ENCODE measurements at places on chromosomes 1 and 21.

DNA sequence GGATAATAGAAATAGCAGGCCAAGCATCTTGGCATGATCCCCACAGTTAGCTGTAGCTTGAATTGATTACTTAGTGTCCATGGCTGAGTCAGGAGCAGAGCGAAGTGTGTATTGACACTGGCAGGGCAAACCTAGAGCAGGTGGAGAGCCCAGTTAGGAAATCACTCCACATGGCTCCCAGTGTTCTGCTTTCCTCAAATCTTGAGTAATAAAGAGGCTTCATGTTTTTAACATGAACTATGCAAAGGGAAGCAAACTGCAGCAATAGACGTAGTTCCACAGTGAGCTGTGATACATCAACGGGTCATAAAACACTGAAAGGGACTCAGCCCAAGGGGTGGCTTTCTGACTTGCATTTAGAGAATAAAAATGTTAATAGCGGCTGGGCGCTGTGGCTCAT is 28.9 kb downstream of the RHEX start:
- no peak for DNase-seq

- DNase-seq, result no peak
Observed at GRCh38 chr1:94124538-94124937, 3.6 kb upstream of the ABCA4 start.

DNA sequence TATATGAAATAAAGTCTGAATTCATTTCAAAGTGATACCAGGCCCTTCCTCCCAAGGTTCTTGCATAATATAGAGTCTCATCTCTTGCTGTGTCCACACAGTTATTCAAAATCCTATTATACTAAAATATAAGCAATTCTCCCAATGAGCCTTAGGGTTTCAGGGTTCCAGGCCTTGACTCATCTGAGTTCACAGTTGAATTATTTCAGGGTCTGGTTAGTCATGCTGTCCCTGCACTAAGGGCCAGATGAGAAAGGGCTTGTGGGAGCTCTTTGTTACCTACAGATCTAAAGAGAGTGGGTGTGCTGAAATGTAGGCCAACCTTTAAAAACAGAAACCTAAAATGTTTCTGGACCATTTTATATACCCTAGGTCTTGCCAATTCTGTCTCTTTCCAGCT is 337.5 kb upstream of the LRRC7 start:
- DNase-seq, result no peak

DNA sequence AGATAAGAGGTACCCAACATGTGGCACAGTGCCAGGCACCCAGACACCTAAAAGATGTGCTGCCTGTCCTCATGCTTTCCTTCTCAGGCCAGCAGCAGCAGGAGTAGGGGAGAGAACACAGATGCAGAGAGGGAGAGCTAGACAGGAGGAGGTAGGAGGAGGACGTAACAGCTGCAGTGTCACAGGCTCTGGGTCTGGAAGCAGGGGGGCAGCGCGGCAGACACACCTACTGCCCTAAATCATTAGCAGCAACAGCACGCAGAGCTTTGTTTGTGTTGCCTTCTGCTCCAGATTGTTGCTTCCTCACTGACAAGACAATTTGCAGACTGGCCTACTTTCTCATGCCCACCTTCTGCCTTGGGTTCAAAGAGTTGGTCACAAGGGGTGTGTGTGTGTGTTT is 196.7 kb upstream of the DAB1 start:
- no peak for DNase-seq

GRCh38 chr1:161160671-161161145 is 1.4 kb downstream of the USP21 start:
- DNase-seq, result no peak

GRCh38 chr1:205275916-205276688 is 45.4 kb downstream of the NUAK2 start:
- DNase-seq, result no peak

GRCh38 chr1:236307435-236307834 is 25.7 kb upstream of the ERO1B start:
- DNase-seq, result no peak

DNA sequence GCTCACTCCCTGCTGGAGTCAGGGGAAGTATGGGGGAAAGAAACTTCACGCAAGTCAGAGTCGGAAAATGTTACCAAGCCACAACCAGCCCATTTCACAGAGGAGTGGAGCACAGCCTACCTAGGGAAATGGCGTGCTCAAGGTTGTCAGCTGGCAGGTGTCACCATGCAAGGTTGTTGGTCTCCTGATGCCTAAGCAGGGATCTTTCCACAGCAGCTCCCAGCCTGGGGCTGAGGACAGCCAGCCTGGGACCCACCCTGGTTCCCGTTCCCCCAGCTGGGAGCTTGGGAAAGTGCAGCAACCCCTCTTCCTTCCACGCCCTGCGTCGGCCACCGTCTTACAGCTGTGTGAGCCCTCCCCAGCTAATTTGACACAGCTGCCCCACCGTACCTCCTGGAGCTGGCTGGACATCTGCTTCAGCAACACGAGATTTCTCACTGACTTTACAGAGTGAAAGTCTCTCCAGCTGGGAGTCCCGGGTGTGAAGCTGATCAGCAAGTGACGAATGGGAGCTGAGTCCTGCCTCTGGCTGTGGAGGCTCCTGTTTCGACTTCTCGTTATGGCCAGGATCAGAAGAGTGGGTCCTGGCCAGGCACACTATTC is 224.6 kb upstream of the RAB4A start:
- no peak for DNase-seq

GRCh38 chr1:184838504-184838951 is 83.9 kb upstream of the EDEM3 start:
- DNase-seq, result no peak

GRCh38 chr21:45550522-45551210 is 8.4 kb upstream of the SLC19A1 start:
- no peak for DNase-seq

GRCh38 chr1:163535807-163536206 is 214.1 kb downstream of the NUF2 start:
- no peak for DNase-seq

DNA sequence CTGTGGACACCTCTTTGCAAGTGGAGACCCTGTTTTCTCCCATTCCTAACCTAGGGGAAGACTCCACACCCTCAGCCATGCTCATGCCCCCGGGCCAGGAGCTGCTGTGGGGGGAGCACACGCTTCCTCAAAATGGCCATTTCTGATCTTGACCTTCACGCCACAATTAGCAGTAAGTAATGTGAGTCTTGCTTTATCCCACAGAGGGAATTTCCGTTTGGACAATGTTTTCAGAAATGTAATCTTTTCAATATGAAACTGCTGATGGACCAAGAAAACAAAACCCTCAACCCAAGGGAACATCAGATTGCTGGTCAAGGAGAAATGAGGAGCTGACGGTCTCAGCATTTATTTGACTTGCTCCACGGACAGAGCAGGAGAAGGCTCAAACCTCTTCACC is 8.3 kb upstream of the KCNE1 start:
- no peak for DNase-seq

- no peak for DNase-seq
Observed at GRCh38 chr21:16370186-16370585, 640.4 kb downstream of the USP25 start.

DNA sequence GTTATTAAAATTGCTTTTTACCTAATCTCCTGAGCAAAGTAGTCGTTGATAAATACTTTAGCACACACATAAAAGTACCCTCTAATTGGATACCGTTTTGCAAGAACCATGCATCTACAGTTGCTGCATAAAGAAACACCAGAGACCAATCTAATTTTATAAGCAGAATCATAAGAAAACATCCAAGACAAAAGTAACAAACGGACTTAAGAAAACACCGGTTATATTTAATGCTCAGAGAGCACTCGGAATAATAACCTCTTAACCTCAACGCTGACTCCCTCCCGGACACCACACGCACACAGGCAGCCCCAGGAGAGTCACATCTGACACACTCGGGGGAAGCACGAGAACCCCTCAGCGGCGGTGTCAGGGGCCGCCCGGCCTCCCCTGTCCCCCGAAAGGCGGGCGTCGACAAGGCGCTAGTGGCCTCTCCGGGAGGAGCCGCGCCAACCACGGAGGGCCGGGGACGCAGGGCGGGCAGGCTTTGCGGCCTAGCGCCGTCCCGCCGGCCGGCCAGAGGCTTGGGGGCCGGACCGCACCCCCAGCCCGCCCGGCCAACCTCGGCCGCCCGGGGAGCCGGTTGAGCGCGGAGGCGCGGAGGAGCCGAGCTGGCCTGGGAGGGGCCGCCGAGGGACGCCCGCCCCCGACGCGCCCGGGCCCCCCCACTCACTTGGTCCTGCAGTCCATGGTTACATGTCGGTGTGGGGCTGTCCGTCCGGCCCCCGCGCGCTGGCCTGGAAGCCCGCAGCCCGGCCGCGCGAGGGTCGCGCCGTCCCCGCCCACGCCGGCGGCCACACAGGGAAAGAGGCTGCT is 606 bp downstream of the DENND1B start:
- peak; percentile 26 for DNase-seq

- DNase-seq, result no peak
Observed at GRCh38 chr1:236351875-236352573, 42.1 kb upstream of the EDARADD start.

DNA sequence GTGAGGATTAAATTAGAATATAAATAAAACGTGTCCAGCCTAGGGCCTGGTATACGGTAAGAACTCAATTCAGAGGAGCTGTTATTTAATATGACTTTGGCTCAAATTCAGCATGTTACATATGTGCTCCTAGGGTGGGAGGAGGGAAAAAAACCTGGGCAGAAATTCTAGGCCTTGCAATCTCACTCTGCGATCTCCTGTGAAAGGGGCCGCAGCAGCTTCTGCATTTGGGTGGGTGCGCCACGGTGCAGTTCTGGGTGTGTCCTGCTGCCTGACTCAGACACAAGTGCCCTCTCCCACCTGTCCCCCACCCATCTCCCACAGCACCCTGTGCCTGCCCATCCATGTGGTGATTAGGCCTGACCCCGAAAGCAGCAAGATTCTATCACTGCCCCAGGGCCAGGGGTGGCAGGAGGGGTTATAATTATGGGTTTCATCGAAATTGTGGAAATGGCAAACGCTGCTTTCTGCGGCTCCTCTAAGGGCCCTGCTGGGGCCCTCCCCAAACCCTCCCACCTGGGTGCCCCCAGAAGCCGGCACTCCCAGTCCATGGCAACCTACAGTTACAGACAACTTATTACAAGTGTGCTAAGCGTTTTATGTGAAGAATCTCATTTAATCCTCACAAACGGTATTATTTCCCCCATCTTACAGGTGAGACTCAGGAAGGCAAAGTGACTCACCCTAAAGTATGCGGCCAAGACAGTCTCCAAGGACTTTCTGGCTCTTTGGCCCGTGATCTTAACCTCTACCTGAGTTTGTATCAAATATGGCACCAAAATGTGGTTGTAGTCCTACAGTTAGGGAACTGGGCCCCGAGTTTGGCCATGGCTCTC is 25.5 kb upstream of the GRHL3 start:
- DNase-seq, result no peak

DNA sequence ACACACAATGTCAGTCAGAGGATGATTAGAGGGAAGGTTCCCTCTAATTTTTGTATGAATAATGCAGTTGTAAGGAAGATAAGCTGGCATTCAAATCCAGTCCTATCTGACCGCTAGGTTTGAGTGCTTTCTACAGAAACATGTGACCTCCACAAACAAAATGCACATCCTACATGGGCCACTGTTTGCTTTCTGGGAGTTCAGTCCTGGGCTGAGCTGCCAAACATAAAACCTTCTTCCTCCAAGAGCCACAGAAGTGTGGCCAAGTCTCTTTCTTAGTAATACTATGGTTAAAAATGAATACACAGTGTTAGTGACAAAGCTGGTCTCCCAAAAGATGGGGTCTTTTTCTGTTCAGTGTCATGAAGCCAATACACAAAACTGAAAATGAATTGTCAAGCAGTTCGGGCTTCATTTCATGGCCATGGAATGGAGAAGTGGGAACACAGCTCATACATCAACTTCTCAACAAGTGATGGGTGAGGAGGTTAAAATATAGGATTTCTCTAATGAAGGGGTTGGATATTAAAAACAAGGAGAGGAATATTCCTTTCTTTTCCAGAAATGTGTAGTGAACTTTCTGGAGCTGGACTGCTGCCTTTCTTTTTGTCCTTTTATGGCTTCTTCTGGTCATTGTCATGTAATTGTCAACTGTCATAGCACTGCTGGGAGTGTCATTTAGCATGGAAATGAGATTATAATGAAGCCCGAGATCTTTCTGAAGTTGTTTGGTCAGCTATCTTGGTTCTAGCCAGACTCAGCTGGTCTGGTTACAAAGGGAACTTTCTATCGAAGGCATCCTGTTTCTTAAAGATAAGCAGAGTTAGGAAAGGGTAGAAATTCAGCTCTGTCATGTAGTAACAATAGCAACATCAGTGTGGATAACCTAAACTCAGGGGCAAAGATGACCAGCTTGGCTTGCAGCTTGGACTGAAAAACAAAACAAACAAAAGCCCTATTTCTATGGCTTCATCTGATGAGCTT is 135.1 kb downstream of the CHD1L start:
- no peak for DNase-seq

DNA sequence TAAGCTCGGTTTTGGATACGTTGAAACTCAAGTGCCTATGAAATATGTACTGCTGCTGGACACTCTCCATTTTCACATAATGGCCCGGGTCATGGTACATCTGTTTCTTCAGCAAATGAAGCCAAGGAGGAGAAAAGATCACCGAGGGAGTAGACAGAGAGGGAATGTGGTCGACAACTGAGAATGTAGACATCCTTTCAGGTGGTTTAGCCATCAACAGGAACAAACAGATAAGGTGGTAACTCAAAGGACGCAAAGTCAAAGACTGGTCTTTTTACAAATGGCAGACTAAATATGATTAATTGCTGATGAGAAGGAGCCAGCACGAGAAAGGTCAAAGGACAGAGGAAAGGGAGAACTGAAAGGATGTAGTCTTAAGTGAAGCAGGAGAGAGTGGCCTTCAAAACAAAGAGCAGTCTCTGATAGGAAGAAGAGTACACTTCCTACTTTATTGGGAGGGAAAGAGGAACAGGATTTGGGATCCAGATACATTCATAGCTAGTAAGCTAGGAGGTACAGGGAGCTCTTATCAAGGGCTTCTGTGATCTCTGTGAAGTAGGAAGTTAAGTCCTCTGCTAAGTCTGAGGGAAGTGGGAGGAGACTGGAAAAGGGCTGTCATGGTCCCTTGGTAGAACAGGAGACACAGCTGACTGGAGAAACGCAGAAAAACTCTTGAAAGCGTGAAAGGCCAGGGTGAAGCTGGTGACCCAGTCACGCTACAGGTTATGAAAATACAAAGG is 28.3 kb downstream of the NUP133 start:
- DNase-seq, result no peak

GRCh38 chr1:27136236-27136551 is 18.7 kb downstream of the SLC9A1 start:
- DNase-seq, result no peak

DNA sequence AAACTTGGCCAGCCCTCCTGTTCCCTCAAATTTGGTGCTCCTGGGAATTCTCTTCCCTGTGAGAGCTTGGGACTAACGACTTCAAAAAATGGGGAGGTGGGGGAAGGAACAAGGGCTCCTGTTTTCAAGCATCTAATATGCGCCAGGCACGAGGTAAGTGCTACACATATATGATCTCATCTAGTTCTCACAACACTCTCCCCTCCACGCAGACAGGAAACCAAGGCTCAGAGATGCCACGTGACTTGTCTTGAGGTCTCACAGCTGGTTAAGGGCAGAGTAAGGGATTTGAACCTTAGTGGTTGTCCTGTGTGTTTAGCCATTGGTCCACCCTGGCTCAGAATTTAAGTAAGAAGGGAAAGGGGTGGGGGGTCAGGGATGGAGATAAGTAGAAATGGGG is 125.9 kb downstream of the DMRTB1 start:
- DNase-seq, result no peak

GRCh38 chr1:231918239-231919015 is 291.8 kb downstream of the DISC1 start:
- peak; percentile 51 for DNase-seq

Measured in naive thymus-derived CD8-positive, alpha-beta T cell (primary cell).